Immature natural killer cell (primary cell): ENCODE measurements at places on chromosomes 3 and 15.
A peak's percentile ranks its signal among the peaks of the same experiment; 100 is the strongest.

DNA sequence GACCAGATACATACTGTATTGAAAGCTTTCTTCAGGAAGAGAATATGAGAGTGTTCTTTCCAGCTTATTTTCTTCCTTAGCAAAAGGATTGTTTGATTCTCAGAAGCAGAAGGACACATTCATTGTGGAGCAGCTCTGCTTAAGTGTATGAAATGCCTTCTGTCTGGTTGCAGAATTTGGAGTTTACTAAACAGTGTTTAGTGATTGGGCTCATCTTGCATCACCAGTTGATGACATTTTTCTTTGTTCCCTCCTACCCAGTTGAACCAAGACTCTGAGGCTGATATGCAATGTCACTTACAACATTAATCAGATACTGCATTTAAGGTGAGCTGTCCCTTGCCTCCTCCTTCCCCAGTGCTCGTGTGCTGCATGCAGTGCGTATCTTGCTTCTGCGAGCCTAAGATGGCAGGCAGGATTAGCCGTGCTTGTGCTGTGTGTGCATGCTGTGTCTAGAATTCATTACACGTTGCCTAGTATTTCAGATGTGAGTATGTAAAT is 18.4 kb downstream of the ZBTB38 start:
- no peak overlapping the region for H3K27ac ChIP-seq
- H3K4me1 ChIP-seq: no peaks in the 10 kb centered on the region
- H3K4me3 ChIP-seq: no peak overlapping the region
- peaks cover 4% of the 10 kb centered on the region for H3K36me3 ChIP-seq

- H3K36me3 ChIP-seq: peaks cover 4% of the 10 kb centered on the region
- no peaks in the 10 kb centered on the region for H3K4me1 ChIP-seq
- H3K27ac ChIP-seq: no peak overlapping the region
- H3K27me3 ChIP-seq: no peaks in the 10 kb centered on the region
- no peak overlapping the region for H3K4me3 ChIP-seq
Observed at GRCh38 chr15:63135804-63136203, 14.1 kb downstream of the LACTB start.

DNA sequence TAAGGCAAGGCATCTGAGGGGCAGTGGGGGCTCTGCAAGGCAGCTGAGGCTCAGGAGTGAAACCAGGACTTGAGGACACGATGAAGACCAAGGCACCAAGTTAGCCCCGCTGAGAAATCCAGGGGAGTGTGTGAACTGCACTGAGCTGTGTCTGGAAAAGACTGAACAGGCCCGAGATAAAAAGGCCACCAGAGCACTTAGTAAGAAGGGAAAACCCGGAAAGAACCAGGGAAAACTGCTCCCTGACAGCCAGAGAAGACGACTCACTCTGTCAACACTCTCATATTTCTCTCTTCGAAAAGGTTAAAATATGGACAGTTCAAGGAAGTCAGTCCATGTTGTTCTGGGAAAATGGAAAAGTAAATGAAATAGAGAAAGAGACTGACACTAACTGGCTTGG is 109.0 kb downstream of the SEC22A start:
- H3K27me3 ChIP-seq: peaks cover 2% of the 10 kb centered on the region
- no peaks in the 10 kb centered on the region for H3K36me3 ChIP-seq
- H3K4me1 ChIP-seq: no peaks in the 10 kb centered on the region
- H3K27ac ChIP-seq: no peak overlapping the region

GRCh38 chr3:72720566-72720965 is 127.7 kb downstream of the SHQ1 start:
- peaks cover 4% of the 10 kb centered on the region for H3K27me3 ChIP-seq
- no peak overlapping the region for H3K27ac ChIP-seq
- DNase-seq: no peak
- H3K36me3 ChIP-seq: no peaks in the 10 kb centered on the region
- H3K4me1 ChIP-seq: no peaks in the 10 kb centered on the region

DNA sequence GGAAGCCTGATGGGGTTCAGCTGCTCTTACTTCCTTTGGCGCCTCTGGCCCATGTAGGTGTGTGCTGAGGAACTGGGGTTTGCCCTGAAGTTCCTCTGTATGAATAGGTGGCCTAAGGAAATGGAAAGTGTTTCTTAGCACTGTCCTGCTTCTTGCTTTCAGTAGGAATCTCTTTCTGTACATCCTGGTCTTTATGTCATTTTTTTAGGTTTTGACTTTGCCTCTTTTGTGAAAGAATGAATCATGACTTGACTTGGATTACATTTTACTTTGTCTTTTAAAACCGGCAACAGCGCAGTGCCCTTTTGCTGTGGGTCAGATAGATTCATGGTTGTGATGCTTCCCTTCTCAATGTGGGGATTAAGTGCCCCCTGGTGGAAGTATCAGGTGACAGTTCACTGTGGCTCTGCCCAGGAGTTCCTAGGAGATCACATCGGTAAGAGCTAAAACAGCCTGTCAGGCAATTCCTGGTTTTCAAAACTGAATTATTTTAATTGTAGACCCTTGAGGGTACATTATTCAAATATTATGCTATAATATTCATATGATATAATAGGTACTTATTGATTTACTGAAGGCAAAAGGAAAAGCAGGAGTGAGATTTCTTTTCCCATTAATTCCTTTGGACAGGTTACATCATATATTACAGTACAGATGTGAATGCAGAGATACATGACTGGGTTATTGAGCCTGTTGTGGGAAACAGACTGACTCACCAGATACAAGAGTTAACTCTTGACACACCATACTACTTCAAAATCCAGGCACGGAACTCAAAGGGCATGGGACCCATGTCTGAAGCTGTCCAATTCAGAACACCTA is 95.4 kb downstream of the HCN4 start:
- DNase-seq: peak; percentile 41
- H3K36me3 ChIP-seq: peaks cover 3% of the 10 kb centered on the region
- H3K4me1 ChIP-seq: peaks cover 2% of the 10 kb centered on the region
- H3K4me3 ChIP-seq: no peak overlapping the region

DNA sequence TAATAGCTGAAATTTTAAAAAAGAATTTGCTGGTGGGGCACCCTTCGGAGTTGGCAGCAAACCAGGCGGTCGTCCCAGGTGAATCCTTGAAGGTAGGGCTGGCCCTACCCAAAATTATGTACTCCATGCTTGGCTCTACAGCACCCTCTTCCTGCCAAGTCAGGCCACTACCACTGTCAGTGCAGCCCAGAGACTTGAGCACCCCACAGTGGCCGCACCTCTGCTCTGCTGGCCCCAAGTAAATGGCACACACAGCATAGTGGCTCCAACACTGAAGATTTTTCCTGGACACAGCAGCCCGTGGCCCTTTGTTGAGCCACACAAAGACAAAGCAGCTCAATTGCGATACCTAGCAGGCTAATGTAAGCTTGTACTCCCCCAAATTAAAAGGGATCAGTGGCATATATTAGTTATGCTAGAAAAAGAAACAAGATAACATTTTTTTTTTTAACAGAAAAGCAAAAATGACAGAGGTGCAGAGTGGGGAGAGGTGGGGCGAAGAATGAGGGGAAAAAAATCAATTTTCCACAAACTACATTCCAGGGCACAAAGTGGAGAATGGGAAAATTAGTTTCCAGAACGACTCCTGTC is 250.5 kb downstream of the UACA start:
- H3K27ac ChIP-seq: no peak overlapping the region
- H3K4me3 ChIP-seq: no peak overlapping the region
- H3K27me3 ChIP-seq: peaks cover 12% of the 10 kb centered on the region
- peaks cover 20% of the 10 kb centered on the region for H3K4me1 ChIP-seq
- H3K36me3 ChIP-seq: peaks cover 16% of the 10 kb centered on the region

GRCh38 chr3:37993820-37994638 is 3.4 kb downstream of the VILL start:
- peaks cover 53% of the 10 kb centered on the region for H3K4me1 ChIP-seq
- DNase-seq: peak; percentile 70
- peak overlapping the region; percentile 91 for H3K27ac ChIP-seq
- H3K36me3 ChIP-seq: peaks cover 5% of the 10 kb centered on the region
- H3K4me3 ChIP-seq: peak overlapping the region; percentile 95
- H3K27me3 ChIP-seq: peaks cover 2% of the 10 kb centered on the region

DNA sequence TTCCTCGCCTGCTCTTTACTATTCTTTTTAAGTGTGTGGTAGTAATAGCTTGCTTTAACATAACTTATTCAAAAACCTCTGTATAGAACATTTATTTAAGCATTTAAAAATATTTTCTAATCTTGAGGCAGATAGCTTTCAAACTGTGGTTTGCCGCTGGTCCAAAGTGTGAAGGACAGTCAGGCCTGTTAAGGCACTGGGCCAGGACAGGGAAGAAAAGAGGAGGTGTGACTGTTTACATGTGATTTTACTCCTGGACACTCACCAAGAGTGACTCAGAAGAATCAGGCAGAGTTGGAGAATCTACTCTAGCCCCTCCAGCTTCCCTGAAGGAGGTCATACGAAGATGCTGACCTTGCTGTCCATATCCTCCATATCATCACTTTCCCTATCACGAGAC is 44.7 kb downstream of the CEP152 start:
- H3K4me1 ChIP-seq: no peaks in the 10 kb centered on the region
- no peak overlapping the region for H3K4me3 ChIP-seq
- no peak overlapping the region for H3K27ac ChIP-seq
- no peak for DNase-seq
- H3K27me3 ChIP-seq: no peaks in the 10 kb centered on the region

GRCh38 chr15:71599418-71600151 is 210.8 kb upstream of the NR2E3 start:
- no peaks in the 10 kb centered on the region for H3K4me1 ChIP-seq
- peaks cover 6% of the 10 kb centered on the region for H3K27me3 ChIP-seq
- no peak overlapping the region for H3K4me3 ChIP-seq
- no peak for DNase-seq
- no peak overlapping the region for H3K27ac ChIP-seq

GRCh38 chr3:6679510-6679909 is 181.4 kb upstream of the GRM7 start:
- no peaks in the 10 kb centered on the region for H3K4me1 ChIP-seq
- DNase-seq: no peak
- no peaks in the 10 kb centered on the region for H3K36me3 ChIP-seq
- no peaks in the 10 kb centered on the region for H3K27me3 ChIP-seq
- H3K4me3 ChIP-seq: no peak overlapping the region
- H3K27ac ChIP-seq: no peak overlapping the region

DNA sequence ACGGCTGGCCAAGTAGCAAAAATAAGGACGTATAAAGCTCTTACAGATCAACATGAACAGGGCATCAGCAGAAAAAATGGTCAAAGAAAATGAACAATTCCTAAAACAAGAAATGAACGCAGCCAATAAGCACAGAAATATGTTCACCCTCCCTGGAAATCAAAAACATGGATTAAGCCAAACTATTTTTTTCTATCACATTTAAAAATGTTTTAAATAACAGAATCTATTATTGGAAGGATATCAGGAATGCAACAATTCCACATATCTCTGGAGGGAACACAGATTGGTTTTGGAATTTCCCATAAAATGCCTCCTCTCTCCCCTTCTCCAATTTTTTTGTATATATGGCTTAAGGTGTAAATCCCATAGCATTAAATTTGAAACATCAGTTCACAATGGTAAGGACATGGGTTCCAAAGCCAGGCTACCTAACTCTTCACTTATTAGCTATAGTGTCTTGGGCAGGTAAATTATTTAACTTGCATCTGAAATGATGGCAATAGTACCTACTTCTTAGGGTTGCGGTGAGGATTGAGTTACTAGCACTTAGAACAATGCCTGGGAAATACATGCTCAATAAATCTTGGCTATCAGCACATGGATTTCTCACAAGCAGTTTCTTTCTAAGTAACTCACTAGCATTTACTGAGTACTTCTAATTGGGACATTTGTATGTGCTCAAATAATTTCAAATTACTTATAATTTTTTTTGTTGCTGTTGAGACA is 10.1 kb downstream of the UACA start:
- peaks cover 14% of the 10 kb centered on the region for H3K27me3 ChIP-seq
- H3K4me3 ChIP-seq: no peak overlapping the region
- no peaks in the 10 kb centered on the region for H3K36me3 ChIP-seq
- H3K27ac ChIP-seq: no peak overlapping the region
- peaks cover 11% of the 10 kb centered on the region for H3K4me1 ChIP-seq
- no peak for DNase-seq

DNA sequence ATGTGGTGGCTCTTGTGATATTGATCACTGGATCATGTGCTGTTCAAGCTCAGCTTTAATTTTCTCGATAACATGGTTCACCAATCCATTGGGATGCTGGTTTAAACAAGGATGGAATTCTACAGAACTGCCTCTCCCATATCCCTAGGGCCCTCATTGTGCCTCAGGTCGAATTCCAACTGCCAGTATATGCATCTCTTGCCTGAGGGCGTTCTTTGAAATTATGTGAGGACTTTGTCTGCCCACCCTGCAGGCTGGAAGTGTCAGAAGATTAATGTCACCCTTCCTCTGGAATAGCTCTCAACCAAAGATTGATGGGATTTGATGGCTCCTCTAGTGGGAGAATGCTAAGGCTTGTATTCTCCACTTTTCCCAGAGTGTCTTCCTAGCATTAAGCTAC is 175.6 kb upstream of the GALNT15 start:
- H3K36me3 ChIP-seq: no peaks in the 10 kb centered on the region
- H3K4me1 ChIP-seq: no peaks in the 10 kb centered on the region
- H3K4me3 ChIP-seq: no peak overlapping the region
- H3K27ac ChIP-seq: no peak overlapping the region
- peaks cover 2% of the 10 kb centered on the region for H3K27me3 ChIP-seq
